ENCODE measurements at places on chromosomes 11 and 22.

DNA sequence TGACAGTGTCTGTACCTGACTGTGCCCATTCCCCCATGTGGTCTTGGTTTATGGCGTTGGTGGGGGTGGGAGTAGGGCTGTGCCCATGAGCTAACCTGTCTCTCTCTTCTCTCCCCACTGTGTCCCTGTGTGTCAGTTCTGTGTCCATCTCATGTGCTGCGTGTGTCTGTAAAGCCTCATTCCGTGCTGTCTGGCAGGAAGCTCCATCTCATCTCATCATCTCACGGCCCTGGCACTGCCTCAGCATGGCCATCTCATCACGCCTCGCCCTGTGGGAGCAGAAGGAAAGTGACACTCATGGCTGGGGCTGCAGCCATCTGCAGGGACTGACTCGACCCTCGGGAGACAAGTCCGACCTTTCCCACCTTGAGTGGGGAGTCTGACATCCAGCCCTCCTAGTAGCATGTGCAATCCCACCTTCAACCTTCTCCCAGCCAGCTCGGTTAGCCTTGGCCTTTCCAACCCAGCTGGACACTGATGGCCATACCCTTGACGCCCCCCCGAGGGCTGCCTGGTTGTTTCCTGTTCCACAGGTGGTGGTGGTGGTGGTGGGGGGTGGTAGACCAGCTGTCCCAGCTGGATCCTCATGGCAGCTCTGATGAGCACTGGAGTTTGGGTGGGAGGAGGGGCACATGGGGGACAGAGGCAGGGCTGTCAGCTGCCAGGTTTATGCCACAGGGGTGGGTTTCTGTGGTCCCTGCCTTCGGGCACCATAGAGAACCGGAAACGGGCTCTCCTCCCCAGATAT lies 19.0 kb downstream of the MYO18B start:
- no peak for DNase-seq

- DNase-seq: no peak
Observed at GRCh38 chr11:336659-337198, 16.1 kb upstream of the IFITM3 start.

DNA sequence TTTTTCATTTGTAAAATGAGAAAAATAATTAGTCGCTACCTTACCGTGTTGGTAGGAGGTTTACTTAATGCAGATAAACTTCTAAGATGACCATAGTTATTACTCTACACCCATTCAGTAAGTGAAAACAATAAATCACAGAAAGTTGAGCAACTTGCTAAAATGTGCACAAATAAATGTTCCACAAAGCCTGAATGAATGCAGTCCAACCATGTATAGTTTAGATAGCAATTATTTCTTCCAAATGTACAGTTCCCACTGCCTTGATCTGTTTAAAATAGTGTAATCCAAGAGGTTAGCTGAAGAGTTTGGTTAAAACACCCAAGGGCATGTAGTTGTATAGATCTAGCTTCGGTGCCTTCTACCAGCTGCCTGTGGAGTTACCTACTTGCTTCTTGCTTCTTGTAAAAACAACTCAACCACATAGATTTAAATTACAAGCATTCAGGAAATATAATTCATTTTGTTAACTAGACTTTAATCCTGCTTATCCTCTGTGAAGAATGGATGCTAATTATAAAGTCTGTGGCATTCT lies 106.3 kb upstream of the CARD18 start:
- no peak for DNase-seq

GRCh38 chr11:92946707-92947106 lies 22.7 kb upstream of the MTNR1B start:
- no peak for DNase-seq

DNA sequence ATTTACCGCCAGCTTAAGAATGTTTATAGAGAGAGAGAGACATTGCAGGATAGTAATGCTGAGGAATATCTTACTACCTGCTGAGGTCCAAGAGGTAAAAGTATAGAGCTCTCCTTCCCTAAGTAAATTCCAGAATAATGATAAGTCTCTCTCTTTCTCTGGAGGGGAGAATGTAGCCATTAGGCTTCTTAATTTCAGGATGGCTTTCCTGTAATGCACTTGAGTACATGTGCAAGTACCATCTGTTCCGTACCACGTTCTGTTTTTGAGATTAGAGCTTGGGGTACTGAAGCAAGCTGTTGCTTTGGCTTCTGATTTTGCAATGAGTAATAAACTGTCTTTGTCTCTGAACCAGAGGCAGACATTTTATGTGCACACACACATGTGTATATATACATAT lies 1314.0 kb downstream of the JRKL start:
- no peak for DNase-seq

DNA sequence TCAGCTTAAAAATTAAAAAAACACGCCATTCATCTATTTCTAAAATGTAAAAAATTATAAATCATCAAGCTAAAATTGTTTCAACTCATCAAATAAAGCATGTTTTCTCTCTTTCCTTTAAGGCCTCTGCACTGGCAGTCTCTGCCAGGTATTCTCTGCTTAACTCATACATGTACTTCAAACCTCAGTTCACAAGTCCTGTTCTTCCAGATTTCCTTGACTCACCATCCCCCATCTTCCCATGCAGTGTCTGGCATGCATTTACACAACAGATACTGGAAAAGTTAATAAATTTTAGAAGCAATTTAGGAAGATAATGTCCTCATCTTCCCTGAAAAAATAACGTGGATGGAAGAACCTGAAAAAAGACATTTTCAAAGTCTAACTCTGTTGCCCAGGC lies 32.5 kb downstream of the CSTF3 start:
- no peak for DNase-seq

- no peak for DNase-seq
Observed at GRCh38 chr11:79046366-79046765, 394.5 kb downstream of the TENM4 start.

GRCh38 chr11:120182790-120183491 lies 27.9 kb upstream of the OAF start:
- no peak for DNase-seq

Data from stimulated activated CD8-positive, alpha-beta memory T cell treated with anti-CD3 and anti-CD28 coated beads, Interleukin-15, amount 100 ng/mL, for 48 hours (primary cell).